LNCaP clone FGC (cell line): ENCODE measurements at places on chromosomes 13 and 19.

GRCh38 chr19:10936661-10937084 lies 8.1 kb downstream of the TIMM29 start:
- peak; percentile 58 for DNase-seq

GRCh38 chr13:98144801-98145350 lies 2.0 kb downstream of the FARP1 start:
- no peak for DNase-seq

DNA sequence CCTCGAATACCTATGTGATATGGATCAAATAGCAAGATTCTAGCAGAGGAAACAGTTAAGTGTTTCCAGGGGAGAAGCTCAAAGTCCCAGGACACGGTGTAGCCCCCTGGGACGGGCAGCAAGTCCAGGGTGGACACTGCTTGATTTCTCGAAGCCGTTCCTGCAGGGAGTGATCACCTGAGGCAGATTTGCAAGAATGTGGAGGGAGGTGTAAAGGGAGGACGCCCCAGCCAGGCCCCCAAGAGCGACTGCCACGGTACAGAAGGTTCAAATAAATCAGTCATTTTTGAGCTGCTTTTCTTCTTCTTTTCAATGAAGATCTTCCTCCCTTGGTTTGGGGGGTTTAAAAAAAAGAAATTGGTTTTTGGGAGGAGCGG lies 41.4 kb downstream of the KLF2 start:
- DNase-seq, result no peak

GRCh38 chr13:51995677-51996551 lies 15.3 kb downstream of the ATP7B start:
- DNase-seq, result peak; percentile 78

DNA sequence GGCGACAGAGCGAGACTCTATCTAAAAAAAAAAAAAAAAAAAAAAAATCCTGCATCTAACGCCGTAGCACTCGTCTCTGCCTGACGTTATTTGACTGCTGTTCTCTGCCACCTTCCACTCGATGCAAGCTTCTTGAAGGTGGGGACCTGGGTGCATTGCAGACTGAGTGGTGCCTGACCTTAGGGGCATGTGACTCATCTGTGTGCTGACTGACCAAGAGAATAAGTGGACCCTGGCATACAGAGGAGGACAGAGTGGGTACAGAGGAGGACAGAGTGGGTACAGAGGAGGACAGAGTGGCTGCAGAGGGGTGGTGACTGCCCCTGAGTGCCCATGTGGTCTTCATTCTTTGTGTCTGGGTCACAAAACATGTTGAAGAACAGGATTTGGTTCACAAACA lies 7.6 kb downstream of the WTIP start:
- no peak for DNase-seq

DNA sequence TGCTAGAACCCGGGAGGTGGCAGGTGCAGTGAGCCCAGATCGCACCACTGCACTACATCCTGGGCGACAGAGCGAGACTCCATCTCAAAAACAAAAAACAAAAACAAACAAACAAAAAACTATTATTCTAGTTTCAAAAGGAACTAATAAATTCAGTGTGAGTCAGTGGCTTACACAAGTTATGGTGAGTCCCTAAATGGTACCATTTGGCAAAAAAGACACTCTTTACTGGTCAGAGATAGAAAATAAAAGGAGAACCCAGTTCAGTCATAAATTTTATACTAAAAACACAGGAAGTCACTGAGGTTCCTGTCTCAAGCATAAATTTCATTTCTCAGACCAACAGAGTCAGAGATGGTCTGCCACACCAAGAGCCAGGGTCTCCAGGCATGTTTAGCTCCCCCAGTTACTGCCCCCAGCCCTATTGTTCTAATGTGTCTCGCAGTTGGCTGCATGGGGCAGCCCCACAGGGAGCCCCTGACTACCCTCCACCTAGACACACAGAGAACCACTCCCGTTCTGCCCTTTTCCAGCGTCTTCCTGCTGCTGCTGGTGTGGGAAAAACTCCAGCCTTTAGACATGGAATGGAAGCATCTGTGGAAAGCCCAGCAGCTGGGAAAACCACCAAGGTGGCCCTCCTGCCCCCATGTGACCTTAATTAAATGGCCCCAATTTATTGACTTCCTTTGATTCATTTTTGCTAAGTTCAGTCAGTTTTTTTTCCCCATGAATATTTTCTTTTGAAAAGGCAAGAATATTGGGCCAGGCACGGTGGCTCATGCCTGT lies 12.2 kb downstream of the THSD1 start:
- DNase-seq, result no peak

DNA sequence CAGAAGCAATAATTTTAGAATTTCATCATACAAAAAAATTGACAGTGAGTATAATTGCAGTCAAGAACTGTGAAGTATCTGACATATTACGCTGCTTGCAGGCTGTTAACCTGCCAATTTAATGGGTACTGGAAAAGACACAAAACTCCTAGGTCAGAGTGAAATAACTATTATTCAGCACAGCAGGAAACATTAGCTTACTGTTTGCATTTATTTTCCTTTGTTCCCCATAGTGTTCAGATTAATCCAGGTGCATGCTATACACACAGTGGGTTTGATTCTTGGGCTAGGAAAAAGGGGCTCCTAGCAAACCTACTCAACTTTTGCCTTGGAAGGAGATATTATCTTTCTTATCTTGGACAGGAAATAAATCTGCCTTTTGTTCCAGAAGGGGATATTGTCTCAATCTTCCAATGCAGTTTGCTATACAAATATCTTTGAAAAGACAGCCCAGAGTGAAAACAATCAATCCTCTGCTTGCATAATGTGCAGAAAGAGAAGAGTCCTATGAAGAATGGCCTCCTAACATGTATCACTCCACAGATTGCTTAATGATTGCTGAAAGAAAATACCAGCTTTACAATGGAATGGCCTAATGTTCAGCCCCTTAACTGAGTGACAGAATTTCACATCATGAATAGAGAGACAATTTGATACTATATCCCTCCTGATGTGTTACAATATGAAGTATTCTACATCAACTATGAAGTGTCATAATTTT lies 443.4 kb downstream of the TBC1D4 start:
- no peak for DNase-seq

DNA sequence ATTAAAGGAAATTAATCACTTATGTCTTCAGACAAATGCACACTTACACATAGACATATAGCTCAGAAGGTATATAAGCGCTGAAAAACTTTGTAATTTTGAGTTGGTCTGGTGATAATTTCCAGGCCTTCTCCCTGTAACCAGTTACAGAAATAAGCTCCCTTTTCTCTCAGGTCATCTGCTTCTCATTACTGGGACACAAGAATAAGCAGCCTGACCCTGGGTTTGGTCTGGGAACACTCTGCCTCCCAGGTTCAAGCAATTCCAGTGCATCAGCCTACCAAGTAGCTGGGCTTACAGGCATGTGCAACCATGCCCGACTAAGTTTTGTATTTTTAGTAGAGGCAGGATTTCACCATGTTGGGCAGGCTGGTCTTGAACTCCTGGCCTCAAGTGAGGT lies 274.5 kb downstream of the LMO7 start:
- DNase-seq, result no peak
